NCI-H1092 treated with DMSO at 0.1 percent for 48 hours (cell line): ENCODE measurements at places on chromosomes 4 and X.

GRCh38 chrX:643241-643595 lies 12.6 kb downstream of the SHOX start:
- no peak for DNase-seq

DNA sequence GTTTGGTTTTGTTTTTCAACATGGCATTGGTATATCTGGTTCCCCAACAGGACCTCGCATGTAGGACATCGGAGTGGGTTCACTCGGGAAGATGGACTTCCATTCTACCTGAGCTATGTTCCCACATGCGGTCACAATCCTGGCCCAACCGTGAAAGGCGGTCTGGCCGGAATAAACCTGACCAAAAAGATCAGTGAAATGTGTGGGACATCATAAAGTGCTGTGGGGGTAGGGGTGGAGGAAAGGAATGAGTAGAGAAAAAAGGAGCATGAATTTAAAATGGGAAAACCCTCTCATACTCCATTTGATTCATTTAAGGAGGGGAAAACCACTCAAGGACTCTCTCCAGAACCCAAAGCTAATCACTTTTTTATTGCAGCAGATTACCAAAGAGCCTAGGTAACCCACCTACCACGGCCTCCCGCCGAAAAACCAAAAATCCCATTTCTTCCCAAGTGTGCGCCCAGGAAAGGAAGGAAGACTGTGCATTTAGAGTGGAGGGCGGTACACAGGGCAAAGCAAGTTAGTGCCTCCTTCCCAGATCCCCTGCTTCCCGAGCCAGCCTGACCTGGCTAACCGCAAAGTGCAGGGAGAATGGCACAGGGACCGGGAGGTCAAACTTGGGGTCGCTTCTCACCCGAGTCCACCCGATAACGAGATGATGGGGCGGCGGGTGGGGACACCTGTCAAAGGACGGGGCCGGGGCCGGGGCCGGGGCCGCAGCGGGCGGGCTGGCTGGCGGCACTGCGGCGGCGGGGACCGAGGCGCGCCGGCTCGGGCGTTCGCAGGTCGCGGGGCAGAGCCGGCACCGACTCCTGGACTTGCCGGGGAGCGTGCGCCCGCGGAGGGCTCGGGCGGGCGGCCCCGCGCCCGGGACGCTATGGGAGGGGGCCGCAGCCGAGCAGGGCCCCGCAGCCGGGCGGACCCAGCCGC lies 669 bp downstream of the TMEM150C start:
- DNase-seq: peak; percentile 22

DNA sequence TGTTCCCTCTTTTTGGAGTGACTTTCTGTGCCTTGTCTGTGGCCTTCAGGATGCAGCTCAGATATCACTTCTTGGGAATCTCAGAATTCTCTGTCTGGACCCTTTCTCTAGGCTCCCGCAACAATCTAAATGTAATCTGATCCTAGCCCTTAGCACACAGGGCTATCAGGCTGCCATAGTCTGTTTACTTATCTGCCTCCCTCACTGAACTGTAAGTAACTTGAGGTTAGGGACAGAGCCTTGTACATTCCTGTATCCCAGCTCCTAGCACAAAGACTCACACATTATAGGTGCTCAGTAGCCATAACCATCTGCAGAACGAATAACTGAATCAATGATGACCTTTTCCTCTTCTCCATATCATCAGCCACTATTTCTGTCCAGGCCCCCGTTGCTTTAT lies 69.5 kb downstream of the RTL9 start:
- DNase-seq: no peak

DNA sequence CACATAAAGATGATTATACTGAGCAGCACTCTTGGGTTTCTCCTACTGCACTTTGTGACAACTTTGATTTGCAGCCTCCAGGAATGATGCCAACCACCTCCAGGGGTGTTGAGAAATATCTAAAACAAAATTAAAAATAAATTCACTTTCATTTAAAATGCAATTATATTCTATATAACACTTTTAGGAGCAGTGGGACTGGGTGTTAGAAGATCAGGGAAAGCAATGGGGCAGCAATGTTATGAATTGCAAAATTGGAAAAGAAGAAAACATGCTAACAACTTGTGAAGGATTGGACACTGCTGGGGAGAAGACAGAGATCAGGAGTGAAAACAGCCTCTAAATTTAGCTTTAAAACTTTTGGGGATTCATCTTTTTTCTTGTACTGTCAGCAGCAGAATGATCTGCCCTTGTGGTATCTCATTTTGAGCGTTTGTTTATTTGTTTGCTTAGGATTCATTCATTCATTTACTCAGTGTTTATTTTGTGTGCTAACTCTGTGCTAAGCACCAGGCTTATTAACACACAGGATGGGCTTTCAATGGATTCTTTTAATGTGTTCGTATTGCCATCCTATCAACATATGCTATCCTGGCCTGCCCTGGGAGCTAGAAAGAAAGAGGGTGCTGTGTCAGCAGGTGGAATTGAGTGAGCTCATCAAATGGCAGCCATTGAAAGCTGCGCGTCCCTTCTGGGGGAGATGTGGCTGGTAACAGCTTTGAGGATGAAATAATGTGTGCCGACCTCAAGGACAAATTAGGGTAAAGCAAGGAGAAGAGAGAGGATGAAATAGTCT lies 96.5 kb downstream of the FRMPD4 start:
- DNase-seq: no peak

DNA sequence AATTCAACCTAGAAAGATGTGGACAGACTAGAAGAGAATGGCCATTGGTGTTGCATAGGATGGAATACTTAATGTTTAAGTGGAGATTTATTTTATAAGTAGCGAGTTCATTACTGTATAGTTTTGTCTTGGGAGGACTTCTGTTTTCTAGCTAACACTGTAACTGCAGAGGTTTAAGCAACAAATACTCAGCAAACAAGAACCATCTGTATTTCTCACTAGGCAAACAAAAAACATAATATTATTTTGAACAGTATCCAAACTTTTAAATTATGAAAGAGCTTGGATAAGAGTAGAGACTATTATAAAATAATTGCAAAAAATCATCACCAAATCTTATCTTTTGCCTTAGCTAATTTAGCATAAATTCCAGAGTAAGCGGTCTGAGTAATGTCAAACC lies 121.1 kb downstream of the GLRA3 start:
- DNase-seq: no peak

- no peak for DNase-seq
Measured at GRCh38 chr4:90121676-90122354, 5.4 kb upstream of the CCSER1 start.

- DNase-seq: no peak
Measured at GRCh38 chr4:30860978-30861377, 140.8 kb downstream of the PCDH7 start.

DNA sequence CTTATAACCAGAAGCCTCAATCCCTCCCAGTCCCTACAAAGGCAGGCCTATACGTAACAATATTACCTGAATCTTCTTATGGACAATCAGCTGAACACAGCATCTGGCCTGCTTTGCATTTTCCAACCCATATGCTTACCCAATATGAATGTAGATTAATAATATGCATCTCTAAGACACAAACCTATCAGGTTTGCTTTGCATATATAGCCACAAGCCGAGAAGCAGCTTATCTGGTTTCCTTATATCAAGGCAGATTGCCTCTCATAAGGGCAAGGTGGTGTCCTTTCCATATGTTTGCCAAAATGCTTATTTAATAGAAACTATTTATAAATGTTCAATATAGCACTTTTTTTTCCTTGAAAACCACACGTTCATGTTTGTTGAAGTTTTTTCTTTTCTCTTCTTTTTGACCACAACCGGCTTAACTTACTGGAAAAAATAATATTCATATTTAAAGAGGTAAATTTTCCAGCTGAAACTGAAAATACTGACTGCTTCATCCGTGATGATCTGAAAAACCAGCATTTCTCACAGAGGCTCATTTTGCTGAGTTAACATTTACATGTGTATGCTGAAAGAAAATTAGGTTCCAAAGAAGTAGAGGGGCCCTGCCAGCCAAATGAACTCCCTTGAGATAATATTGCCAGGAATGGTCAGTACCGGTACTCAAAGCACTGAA lies 3.8 kb downstream of the IL21 start:
- no peak for DNase-seq

DNA sequence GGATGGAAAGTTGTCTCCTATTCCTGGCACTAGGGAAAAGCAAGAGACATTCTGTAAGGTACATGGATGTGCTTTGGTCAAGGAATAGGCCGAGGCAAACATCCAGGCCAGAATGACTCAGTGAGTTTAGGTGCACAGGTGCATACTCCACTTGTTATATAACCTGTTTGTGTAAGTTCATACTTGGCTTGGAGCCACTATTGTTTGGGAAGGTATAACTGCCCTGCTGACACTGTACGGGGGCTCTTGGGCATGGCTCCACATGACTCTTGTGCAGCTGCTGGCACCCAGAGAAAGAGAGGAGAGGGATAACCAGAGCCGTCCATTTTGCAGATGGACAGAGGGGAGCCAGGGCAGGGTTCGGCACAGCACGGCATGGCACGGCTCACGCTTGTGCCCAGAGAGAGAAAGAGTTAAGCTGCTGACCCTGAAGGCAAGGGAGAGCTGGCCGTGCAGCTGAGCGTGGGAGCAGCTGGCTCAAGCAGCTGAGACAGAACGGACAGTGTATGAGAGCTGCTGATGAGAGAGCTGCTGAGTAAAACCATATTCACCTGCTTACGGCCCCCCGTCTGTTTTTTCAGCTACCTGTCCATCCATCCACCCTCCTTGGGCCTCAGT lies 98.0 kb downstream of the SLC2A9 start:
- no peak for DNase-seq

DNA sequence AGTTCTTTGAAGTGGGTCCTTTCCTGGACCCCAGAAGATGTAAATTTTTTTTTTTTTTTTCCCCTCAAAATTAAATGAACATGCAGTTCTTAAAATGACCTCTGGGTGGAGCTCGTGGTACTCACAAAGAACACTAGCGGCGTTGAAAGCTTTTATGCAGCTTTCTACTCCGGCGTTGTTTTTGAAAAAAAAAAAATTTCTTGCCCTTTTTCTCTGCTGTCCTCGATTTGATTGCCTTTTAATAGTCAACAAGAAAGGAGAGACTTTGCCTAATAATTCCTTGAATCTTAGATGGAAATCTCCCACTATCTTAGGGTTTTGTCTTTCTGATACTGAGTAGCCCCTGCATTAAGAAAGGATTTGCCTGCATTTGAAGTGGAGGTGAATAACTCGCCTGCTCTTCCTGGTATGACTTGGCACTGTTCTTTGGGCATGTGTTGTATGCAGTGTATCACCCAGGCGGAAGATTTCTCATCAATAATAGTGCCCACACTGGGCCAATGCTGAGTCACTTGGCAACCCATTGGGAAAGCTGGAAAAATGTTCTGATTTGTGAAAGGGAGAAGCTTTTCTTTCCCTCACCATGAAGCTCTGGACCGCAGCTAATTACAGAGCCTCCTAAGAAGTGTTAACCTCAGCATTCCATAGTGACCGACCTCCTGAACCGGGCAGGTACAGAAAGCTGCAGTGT lies 104.0 kb downstream of the PHEX start:
- DNase-seq: peak; percentile 73

GRCh38 chr4:125445525-125445924 lies 130.8 kb downstream of the FAT4 start:
- DNase-seq: no peak

DNA sequence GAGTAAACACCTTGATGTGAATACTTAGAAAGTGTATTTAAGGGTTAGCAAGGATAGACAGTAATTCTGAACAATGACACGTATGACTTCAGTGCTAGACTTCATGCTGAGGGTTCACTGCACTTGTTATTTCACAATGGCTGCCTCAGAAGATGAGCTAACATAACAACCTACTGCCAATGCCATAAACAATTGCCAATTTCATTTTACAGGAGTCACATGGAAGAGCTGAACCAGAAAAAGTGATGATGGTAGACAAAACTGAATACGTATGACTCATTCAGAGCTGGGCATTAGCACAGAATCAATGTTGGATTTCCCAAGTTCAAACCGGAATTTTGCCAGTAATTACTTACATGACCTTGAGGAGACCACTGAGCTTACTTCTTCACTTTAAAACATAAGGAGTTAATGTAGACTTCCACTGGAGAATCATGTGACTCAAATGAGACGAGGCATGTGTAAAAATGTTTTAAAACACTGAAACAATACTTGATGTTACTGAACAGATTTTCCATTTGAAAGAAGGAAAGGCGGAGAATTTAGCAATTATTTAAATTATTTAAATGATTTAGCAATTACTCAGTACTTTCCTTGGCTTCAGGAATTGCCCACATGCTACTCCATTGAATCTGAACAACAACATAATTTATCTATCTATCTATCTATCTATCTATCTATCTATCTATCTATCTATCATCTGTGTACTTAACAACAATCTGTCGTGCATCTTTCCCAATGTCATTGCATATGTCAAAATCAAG lies 868.5 kb upstream of the SLIT2 start:
- DNase-seq: no peak

DNA sequence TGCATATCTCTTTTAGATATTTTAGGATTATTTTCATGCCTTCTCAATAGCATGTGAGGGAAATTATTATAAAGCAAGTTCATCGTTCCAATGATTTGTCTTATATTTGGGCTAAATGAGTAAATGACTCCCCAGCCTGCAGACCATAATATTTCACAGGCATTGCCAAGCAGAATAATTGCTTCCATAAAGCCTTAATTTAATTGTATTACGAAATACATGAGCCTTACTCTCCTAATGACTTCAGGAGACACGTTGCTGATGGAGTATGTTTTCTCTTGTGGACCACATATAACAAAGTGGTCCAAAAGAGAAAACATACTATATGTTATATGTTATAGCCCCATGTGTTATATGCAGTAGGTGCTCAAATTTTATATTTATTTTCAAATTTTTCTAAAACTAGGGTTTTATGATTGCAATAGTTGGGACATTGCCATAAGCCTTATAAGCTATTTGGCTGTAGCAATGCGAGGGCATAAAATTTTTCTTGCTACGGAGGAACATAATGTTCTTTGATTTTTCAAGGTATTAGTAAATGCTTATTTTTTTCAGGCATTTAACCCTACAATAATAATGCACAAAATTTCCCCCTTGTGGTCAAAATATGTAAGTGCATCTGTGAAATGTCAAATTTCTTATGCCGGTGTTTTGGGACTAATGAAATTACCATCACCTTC lies 26.2 kb upstream of the TMPRSS11D start:
- no peak for DNase-seq

GRCh38 chr4:60588556-60588955 lies 611.6 kb upstream of the ADGRL3 start:
- DNase-seq: no peak

GRCh38 chr4:108005807-108006206 lies 16.1 kb downstream of the HADH start:
- DNase-seq: no peak

- DNase-seq: no peak
Measured at GRCh38 chr4:37982736-37983135, 22.5 kb downstream of the PTTG2 start.

GRCh38 chrX:27548624-27549023 lies 41.5 kb upstream of the DCAF8L2 start:
- DNase-seq: no peak

- no peak for DNase-seq
Measured at GRCh38 chr4:133592591-133592990, 443.5 kb downstream of the PCDH10 start.
